ENCODE measurements at places on chromosomes 16 and 17. TPM values are rescaled to one million over a fixed set of nuclear protein-coding genes. Genes with fewer than 3 reads are reported as not detected.
A peak's percentile ranks its signal among the peaks of the same experiment; 100 is the strongest.

The SCARF1 gene
- total RNA-seq = not detected

The MILR1 gene
- total RNA-seq = 20.3 TPM

The TBC1D3C gene
- not detected for total RNA-seq

The SLC38A8 gene
- total RNA-seq = not detected

The NOB1 gene
- total RNA-seq = 20.2 TPM

The SCNN1B gene
- total RNA-seq = not detected

The TP53TG3 gene
- total RNA-seq = not detected

The KRTAP2-1 gene
- not detected for total RNA-seq

The HBA1 gene
- not detected for total RNA-seq

The WFIKKN1 gene
- total RNA-seq = not detected

The PRAC2 gene
- not detected for total RNA-seq

The GAS2L2 gene
- total RNA-seq = 0.04 TPM

DNA sequence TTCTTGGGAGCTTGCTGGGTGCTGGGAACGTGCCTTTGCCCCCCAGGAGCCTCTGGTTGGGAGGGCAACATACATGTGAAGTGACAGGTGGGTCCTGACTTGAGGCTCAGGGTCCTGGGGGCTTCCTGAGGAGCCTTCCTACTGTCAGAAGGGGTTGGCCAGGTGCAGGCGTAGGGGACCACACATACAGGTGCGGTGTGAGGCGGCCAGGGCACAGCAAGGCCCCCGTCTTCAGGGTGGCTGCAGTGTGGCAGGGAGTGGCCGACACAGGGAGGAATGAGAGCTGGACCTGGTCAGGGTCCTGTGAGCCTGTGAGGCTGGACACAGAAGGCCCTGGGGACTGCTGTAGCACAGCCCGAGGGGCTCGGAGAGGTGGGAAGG lies 10.6 kb downstream of the TCF25 start:
- DNase-seq = no peak

DNA sequence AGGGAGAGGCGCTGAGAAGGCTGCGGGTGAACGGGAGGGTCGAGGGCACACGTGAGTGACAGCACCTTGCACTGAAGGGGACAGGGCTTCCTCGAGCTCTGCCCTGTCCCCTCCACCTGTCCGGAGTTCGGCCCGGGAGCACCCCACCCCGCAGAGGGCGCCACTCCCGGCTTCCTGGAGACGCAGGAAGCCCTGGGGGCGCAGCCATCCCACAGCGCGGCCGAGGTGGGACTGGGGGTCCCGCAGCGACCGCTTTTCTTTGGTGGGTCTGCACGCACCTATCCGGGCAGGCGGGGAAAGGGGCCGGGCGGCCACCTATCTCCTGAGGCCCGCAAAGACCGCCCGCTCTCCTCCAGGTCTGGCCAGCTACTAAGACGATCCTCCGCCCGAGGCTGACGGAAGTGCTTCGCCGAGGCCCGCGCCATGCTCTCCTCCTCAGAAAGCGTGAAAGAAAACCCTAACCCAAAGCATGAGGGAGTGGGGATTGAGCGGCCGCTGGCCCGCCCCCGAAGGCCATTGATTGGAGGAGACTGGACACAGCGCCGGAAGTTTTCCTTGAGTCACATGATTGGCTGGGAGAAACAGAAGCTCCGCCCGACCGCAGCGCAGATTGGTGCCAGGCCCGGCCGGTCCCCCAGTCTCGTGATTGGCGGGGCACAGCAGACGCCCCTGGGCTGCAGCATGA lies 34.4 kb downstream of the DDX19A start:
- DNase-seq = peak; percentile 79

- DNase-seq = no peak
These were observed 1.9 kb upstream of the C16orf87 start for GRCh38 chr16:46832757-46833459.

DNA sequence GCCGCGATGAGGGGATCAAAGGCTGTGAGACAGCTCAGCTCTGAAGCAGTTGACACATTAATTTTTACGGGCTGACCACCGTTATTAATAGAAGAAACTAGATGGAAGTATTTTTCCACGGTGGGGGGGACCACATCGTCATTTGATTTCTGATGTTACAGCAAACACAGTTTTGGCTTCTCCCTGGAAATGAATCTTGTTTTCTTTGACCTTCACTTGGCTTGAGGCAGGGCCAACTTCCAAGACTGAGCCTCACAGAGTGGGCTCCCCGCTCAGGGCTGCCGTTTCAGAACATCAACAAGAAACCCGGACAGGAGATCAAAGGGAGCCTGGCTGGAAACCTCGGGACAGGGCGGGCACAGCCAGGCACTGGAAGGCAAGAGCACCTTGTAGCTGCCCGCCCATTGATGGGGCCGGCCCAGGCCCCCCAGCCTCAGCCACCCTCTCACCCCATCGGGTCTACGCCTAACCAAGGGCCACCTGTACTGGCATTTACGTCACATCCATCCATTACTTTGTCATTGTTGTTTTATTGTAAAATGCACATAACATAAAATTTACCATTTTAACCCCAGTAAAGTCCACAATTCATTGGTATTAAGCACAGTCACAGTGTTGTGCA lies 124.6 kb downstream of the C16orf95 start:
- no peak for DNase-seq

DNA sequence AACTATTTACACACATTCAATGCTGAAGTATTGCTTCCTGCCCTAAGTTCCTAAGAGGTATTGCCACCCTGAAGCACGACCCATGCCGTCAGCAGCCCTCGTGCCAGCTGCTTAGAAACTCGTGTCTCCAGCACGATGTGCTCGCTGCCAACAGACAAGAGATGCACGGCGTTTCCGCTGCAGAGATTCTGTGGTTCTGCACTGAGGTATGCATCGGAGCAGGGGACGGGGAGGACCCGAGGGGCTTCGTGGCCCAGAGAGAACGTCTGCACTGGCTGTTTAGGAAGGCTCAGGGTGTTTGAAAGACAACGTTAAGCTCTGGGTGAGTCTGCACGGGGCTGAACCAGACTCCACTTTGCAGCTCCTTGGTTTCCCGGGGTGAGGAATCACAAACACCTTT lies 82.7 kb upstream of the CREBBP start:
- DNase-seq = no peak

- DNase-seq = peak; percentile 99
These were observed 100.1 kb upstream of the CHMP6 start for GRCh38 chr17:80891397-80892018.

DNA sequence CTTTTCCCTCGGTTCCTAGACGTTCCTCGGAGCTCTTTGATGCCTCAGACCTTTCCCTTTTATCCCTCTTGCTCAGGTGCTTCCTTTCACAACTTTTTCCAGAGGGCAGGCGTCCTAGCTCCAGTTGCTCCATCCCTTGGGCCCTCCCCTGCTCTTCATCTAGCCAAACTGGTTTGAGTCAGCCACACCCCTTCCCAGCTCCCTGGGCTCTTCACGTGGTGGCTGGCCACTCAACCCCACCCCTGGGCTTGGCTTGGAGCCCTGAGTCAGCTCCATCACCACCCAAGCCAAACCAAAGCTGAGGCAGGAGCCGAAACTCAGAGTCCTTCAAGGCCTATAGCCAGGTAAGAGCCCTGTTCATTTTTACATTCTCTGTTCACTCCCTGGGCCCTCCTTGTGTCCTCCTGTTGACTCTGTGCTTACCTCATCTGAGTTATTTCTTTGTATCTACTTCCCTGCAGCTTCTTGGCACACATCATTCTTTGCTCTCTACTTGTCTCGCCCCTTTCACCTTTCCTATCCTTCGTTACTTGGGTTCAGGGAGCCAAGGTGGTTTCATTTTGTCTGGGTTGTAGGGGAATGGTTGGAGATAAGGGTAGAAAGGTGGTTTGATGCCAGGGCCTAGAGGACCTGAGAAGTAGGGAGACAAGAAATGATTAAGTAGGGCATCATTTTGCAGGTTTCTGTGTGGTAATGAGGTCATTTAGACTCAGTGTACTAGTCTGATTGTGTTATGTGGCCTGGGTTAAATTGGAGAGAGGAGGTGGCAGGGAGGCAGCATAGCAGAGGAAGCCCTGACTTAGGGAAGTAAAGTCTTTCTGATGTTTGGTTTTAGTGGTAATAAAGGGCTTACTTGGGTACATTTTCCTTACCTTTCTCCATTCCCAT lies 7.6 kb upstream of the PHKG2 start:
- peak; percentile 62 for DNase-seq

GRCh38 chr17:17060930-17061329 lies 18.7 kb downstream of the MPRIP start:
- DNase-seq = no peak

- no peak for DNase-seq
These were observed 81.9 kb downstream of the TUBD1 start for GRCh38 chr17:59810894-59811153.

DNA sequence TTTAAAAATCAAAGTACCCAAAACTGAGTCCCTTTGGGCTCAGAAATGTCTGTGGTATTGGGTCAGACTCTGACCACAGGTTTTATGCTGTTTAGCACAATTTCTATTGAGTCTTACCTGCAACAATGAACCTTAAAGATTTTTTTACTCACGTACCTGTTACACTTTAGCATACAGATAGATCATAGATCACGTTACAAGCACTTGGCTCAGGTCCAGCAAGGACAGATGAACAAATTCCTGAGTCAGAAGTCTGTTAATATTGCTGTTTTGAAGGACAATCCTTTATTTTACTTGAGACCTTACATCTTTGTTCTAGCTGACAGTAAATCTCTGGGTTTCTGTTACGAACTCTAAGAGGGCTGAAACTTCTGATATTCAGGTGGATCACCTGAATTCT lies 12.8 kb downstream of the SLC7A6OS start:
- DNase-seq = no peak

GRCh38 chr16:84631886-84632285 lies 14.0 kb upstream of the COTL1 start:
- no peak for DNase-seq

- no peak for DNase-seq
These were observed 14.9 kb downstream of the FAM222B start for GRCh38 chr17:28827672-28828071.

GRCh38 chr16:81384006-81384405 lies 60.6 kb upstream of the CMIP start:
- DNase-seq = no peak

DNA sequence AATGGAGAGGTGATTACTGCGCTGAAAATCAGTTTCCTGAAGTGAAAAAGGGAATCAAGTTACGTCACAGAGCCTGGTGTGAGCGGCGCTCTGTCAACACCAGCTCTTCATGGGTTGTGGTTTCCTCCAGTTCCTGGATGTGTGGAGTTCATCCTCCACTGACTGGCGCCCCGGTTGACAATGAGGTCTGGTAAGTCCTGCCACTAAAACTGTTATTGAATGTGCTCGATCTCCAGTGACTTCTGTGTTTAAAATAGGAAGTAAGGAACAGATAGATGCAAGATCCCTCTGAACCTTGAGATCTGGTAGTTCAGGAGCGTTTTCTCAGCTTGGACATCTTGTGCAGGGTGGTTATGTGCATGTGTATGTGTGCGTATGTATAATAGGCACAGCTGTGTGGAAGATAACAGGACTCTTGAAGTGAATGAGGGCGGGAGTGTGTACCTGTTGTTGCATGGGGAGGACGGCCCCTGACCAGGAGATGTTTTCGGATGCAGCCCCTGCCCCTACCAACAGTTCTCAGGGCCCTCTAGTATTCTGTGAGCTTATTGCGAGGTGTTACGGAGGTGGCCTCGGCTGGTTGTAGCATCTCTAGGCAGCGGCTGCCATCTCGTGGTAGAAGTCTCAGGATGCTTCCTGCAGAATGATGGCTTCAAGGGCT lies 22.0 kb upstream of the GOT2 start:
- peak; percentile 66 for DNase-seq

DNA sequence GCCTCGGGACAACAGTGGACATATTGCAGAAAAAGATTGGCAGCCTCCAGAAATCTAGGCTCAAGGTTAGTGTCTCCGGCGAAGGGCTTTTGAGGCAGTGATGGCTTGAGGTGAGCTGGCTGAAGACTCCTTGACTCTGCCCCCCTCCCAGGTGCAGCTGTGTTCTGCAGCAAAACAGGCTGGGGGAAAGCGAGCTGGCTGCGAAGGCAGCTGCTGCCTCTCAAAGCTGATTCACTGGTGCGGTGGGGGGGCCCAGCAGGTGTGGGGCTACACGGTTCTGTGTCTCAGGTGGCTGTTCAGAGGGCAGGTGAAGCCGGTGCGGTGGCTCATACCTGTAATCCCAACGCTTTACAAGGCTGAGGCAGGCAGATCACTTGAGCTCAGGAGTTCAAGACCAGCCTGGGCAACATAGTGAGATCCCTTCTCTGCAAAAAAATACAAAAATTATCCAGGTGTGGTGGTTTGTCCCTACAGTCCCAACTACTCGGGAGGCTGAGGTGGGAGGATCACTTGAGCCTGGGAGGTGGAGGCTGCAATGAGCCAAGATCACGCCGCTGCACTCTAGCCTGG lies 22.9 kb downstream of the C16orf96 start:
- no peak for DNase-seq

GRCh38 chr16:81620796-81621195 lies 158.3 kb upstream of the PLCG2 start:
- no peak for DNase-seq

- DNase-seq = peak; percentile 80
These were observed 28.7 kb upstream of the MYOCD start for GRCh38 chr17:12637015-12637414.

GRCh38 chr16:14564861-14565687 lies 65.0 kb downstream of the PARN start:
- peak; percentile 15 for DNase-seq

GRCh38 chr17:10155371-10156076 lies 42.9 kb downstream of the GAS7 start:
- DNase-seq = no peak

GRCh38 chr17:83125515-83126274 lies 46.3 kb downstream of the METRNL start:
- DNase-seq = no peak

DNA sequence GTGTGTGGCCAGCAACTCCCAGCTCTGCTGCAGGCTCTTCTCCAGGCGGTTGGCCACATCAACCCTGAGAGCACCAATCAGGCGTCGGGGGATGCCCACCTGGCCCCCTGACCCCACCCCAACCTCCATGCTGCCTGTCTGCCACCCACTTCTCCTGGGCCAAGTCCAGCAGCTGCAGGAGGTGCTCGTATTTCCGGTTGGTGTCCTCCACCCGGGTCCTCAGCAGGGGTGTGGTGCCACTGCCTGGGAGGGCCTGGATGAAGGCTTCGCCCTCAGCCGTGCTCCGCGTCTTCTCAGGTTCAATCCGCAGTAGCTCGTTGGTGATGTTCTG lies 44.6 kb downstream of the UBN1 start:
- no peak for DNase-seq

DNA sequence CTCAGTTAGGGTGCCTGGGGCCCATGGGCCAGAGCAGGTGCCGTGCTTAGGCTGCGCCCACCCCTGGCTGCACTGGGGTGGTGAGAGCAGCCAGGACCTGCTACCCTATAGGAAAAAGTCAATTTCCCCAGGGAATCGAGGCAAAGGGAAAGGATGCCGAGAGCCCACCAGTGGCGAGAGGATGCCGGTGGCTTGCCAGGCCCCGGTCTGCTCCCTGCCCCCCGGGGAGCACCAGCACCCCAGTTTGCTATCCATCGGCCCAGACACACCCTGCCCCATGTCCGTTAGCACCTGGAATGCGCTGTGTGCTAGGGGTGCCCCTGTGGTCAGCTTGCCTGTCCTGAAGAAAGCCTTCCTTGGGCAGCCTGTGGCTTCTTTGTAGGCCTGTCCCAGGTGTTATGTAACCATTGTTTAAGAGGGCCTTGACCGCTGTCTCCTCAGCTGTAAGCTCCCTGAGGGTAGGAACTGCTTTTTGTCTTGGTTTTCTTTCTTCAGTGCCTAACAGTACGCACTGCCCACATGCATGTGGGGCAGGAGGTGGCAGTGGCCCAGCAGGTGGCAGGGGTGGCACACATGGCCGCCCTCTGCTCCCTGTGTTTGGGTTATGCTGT lies 40.8 kb downstream of the NT5M start:
- DNase-seq = no peak
